ENCODE measurements at places on chromosomes 7 and 10. TPM values are rescaled to one million over a fixed set of nuclear protein-coding genes. Genes with fewer than 3 reads are reported as not detected.

LIPN gene
- not detected for total RNA-seq

CYP2C19 gene
- not detected for total RNA-seq

PTN gene
- total RNA-seq: 15.3 TPM

ADAM12 gene
- total RNA-seq: 16.7 TPM

PTPRN2 gene
- 1.1 TPM for total RNA-seq
